Stimulated activated CD4-positive, alpha-beta T cell treated with anti-CD3 and anti-CD28 coated beads, Interleukin-15, amount 100 ng/mL, for 24 hours (primary cell): ENCODE measurements at places on chromosomes 5 and 9.

GRCh38 chr9:35832814-35833213 is 3.8 kb downstream of the TMEM8B start:
- DNase-seq, result no peak

DNA sequence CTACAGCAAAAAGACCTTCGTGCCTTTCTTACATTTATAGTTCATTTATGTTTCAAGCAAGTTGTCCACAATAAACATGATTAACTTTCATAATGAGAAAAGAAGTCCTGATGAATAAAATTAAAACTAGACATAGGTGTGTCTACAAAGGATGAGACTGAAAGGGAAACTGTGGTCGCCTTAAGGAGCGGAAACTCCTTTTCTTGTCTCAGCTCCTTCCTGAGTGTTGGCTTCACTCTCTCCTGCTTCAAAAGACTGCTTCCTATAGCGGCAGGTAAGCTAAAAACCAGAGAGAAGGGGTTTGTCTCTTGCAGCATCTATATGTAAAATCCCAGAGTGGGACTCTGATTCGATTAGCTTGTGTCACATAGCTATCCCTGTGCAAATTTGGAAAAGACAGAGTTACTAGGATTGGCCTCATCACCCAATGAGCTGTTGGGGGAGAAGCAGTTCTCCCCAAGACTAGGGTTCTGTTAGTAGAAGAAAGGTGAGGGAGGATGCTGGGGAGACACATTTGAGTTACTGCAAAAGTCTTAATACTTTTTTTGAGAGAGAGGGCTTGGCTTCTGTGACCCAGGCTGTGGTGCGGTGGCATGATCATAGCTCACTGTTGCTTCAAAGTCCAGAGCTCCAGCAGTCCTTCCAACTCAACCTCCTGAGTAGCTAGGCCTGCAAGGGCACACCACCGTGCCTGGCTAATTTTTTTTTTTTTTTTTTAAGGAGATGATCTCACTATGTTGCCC is 16.8 kb upstream of the CTSL start:
- DNase-seq, result peak; percentile 39

- DNase-seq, result no peak
Observed at GRCh38 chr5:9829621-9830020, 199.5 kb upstream of the TAS2R1 start.

DNA sequence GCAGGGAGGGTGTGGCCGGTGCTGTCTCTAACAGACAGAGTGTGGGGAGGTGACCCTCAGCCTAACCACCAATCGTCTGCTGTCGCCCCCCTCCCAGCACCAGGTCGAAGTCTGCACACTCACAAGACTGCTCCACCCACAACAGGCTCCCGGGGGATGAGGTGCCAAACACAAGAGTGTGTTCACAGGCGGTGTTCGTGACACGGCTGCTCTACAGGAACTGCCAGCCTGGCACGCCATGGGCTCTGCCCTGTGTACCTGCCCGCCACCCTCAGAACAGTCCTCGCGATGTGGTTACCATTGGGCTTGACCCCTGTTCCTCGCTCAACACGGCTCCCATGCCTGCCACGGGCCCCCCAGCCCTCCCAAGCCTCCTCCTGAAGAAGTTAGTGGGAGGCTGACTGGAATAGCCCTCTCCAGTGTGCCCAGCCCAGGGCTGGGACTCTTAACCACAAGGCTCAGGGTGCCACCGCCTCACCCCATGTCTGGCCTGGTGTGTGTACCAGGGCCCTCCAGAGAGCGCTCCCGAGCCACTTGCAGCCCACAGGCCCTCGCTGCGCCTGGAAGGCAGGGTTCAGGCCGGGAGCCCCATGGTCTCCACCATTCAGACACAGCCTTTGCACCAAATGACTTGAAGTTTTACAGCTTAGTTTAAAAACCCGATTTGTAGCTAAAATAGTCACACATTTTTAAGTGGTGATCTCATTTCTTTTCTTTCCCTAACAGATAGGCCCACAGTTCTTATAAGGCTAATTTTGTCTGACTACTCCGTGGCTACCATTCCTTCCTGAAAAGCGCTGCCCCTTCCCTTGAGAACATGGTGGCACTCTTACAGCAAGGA is 102.5 kb downstream of the CAMSAP1 start:
- DNase-seq, result no peak

DNA sequence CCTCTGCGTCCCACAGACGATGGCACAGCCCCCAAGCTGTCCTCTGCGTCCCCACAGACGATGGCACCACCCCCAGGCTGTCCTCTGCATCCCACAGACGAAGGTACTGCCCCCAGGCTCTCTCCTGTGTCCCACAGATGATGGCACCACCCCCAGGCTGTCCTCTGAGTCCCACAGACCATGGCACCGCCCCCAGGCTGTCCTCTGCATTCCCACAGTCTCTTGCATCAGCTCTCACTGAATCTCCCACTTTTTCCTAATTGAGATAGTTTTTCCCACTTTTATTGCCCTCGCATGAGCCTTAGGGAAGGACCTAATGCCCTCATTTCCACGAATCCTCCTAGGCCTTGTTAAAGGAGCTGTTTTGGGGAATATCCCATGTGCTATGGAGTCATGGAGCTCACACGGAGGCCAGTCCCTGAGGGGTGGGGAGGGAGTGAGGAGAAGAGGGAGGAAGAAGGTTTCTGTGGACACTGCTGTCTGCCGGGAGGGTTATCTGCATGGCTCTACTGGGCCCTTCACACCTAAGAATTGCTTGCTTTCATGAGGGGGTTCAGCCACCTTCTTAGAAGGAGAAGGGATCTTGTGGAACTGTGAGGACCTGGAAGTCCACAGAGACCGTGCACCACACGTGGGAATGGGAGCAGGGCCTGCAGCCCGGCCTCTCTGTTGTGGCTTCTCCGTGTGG is 58.2 kb upstream of the PTCH1 start:
- DNase-seq, result no peak

DNA sequence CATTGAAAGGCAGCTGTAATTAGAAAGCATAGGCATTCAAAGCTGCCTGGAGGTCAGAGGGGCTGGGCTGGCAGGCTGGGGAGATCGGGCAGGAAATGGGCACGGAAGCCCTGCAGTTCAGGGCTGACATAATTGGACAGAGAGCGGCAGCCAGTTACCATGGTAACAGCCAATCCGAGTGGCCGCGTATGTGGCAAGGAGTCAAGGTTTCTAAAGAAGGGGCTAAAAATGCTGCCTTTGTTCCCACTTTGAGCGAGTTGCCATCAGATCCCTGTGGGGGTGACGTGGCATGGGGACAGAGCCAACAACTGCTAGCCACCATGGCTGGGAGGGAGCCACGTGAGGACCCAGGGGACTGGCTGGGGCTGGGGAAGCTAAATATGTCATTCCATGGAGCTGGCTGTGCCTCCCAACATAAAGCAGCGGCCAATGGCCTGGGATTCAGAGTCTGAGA is 44.7 kb upstream of the NDFIP1 start:
- DNase-seq, result peak; percentile 46

- DNase-seq, result no peak
Observed at GRCh38 chr5:157221959-157222358, 41.3 kb downstream of the ITK start.

DNA sequence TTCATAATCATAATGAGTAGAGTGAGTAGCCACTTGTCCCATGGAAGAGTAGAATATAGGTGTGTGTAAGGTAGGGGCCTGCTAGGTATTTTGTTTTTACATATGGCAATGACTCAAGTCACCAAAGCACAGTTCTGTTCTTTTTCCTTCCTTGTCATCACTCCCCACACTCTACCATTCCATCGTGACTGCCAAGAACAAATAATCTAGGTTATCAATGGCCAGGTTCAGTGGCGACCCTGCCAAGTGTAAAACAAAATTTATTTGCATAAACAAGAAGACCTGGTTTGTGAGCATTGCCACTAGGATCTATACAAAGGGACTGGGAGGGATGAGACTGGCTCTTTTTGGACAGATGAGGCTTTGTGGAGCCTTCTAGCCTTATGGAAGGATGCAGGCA is 55.2 kb upstream of the RANBP3L start:
- DNase-seq, result no peak

DNA sequence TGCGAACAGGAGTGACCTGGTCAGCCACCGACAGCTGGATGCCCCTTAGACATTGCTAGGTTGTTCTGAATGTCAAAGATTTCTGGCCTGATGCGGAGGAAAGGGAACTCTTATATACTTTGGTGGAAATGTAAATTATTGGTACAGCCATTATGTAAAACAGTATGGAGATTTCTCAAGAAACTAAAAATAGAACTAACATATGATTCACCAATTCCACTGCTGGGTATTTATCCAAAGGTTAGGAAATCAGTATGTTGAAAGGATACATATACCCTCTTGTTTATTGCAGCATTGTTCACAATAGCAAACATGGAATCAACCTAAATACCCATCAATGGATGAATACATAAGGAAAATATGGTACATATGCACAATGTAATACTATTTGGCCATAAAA is 31.8 kb downstream of the DMRT3 start:
- DNase-seq, result no peak

DNA sequence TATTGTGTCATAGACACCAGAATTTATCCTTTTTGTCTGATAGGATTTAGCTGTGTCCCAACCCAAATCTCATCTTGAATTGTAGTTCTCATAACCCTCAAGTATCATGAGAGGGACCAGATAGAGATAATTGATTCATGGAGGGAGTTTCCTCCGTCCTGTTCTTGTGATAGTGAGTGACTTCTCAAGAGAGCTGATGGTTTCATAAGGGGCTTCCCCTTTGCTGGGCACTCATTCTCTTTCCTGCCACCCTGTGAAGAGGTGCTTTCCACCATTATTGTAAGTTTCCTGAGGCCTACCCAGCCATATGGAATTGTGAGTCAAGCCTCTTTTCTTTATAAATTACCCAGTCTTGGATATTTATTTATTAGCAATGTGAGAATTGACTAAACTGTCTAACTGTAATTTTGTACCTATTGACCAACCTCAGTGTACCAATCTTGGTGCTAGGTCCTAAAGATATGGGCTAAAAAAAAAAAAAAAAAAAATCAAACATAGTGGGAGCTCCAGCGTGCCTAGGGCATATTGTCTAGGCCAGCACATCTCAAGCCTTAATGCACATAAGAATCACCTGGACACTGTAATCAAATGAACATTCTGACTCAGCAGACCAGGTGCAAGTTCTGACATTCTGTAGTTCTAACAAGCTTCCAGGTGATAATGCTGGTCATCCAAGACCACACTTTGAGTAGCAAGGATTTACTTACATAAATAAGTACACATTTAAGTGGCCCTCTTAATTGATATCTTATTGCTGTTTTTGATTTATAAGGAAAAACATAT is 30.5 kb downstream of the ST8SIA4 start:
- peak; percentile 45 for DNase-seq

DNA sequence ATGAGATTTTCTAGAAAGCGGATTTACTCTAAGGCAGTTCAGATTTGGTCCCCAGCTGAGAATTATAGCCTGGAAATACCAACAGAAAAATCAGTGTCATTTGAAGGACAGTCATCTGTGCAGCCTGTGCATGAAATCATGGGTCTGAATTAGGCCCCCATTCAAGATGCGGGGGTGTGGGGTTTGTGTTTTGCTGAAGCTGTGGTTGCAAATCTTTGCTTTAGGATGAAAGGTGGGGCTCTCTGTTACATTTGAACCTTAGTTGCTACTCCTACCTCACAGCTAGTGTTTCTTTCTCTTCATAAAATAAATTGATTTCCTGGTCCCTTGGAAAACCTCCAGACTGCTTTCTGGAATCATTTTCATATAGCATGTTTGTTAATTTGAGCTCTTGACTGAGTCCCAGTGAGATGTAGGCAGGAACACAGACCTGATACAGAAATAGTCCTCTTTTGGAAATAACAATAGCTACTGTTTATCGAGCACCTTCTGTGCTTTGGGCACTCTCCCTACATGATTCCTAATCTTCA is 4.8 kb upstream of the ABL1 start:
- DNase-seq, result no peak

DNA sequence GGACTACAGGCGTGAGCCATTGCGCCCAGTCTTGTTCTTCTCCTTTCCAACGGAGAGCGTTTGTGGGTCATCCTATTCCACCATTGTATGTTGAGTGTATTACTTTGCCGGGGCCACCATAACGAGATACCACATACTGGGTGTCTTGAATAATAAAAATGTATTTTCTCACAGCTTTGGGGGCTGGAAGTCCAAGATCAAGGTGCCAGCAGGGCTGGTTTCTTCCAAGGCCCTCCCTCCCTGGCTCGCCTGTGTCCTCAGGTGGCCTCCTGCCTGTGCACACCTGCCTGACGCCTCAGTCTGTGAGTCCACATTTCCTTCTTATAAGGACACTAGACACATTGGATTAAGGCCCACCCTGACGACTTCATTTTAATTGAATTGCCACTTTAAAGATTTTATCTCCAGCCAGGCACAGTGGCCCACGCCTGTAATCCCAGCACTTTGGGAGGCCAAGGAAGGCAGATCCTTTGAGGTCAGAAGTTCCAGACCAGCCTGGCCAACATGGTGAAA is 175.1 kb downstream of the C9orf50 start:
- DNase-seq, result no peak

DNA sequence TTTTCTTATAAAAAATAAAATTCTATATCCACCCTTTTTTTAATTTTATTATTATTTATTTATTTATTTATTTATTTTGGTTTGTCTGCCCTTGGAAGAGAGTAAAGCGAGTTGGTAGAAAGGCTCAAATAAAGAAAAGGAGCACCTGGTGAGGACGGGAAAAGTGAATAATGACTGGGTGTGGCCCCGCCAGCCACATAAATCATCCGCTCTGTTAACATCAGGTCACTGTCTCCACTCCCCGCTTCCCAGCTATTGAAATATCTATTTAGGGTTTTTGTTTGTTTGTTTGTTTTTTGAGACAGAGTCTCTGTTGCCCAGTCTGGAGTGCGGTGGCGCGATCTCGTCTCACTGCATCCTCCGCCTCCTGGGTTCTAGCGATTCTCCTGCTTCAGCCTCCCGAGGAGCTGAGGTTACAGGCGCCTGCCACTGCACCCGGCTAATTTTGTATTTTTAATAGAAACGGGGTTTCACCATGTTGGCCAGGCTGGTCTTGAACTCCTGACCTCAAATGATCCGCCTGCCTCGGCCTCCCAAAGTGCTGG is 844 bp downstream of the POLR3G start:
- no peak for DNase-seq

DNA sequence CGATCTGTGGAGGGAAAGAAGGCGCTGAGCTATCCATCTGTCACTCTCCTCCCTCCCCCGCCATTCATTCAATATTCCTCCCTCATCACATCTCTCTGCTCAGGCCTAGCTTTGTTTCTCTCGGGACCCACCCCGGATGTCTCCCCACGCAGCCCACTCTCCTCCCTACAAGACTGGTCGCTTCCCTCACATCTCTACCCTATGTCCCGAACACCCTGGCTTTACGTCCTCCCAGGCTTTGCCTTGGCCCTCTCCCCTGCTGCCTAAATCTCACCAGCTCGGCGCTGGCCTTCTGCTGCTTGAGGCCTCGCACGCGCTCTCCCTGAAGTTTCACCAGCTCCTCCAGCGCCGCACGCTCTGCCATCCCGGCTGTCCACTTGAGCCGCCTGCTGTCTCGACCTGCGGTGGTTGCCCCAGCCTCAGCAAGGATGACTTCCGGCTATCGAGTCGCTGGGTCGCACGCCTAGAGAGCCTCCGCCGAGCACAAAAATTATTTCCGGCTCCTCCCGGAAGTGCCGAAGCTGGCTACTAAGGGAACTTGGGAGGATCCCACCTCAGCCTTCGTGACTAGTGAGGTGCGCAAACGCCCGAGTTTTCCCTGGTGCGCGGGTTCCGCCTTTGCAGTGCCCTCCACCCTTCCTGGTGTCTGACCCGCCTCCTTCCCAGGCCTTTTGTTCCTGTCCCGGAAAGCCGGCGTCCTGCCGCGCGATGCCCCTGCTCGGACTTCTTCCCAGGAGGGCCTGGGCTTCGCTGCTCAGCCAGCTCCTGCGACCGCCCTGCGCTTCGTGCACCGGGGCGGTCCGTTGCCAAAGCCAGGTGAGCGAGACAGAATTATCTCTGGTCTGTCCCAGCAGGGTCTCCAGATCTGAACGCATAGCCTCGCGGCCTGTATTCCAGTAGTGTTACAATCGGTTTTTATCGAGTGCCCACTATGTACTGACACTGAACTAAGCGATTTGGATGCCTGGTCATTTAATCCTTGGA is at the start of the genes HARS1 and HARS2:
Gene HARS1 (minus strand): TSS at position 430 of the 984 bp plus-strand sequence. CDS start 66 bp downstream, at position 364.
Gene HARS2 (plus strand): TSS at position 515 of the 984 bp plus-strand sequence. CDS start 194 bp downstream, at position 709.
- DNase-seq, result peak; percentile 91
